Karpas-422 (cell line): ENCODE measurements at places on chromosomes 1 and 21. TPM values are rescaled to one million over a fixed set of nuclear protein-coding genes. Genes with fewer than 3 reads are reported as not detected.

BNIPL gene
- total RNA-seq: 0.63 and 1.4 TPM in 2 replicates

RAP1A gene
- total RNA-seq: 12.0 and 55.3 TPM in 2 replicates

HUNK gene
- total RNA-seq: not detected in 2 replicates

TCHH gene
- total RNA-seq: not detected in 2 replicates

PADI3 gene
- not detected in 2 replicates for total RNA-seq

SIKE1 gene
- total RNA-seq: 75.4 and 106 TPM in 2 replicates

GCSAML gene
- not detected in 2 replicates for total RNA-seq

TSEN15 gene
- 46.2 and 79.7 TPM in 2 replicates for total RNA-seq

RGS4 gene
- not detected in 2 replicates for total RNA-seq

SLC44A3 gene
- not detected in 2 replicates for total RNA-seq

ATP1A2 gene
- total RNA-seq: not detected in 2 replicates

FDPS gene
- total RNA-seq: 298 and 377 TPM in 2 replicates

TMEM222 gene
- total RNA-seq: 27.4 and 27.9 TPM in 2 replicates

FGGY gene
- total RNA-seq: 4.7 and 7.2 TPM in 2 replicates

FCRL6 gene
- total RNA-seq: not detected in 2 replicates

PLCH2 gene
- total RNA-seq: 0.11 and 0.19 TPM in 2 replicates

CYP4A11 gene
- total RNA-seq: not detected in 2 replicates

STIL gene
- 15.2 and 29.4 TPM in 2 replicates for total RNA-seq

HES2 gene
- total RNA-seq: not detected in 2 replicates
